CD14-positive monocyte (primary cell): ENCODE measurements at places on chromosomes 1 and 21.
A peak's percentile ranks its signal among the peaks of the same experiment; 100 is the strongest.

GRCh38 chr1:93681101-93681988, at the start of gene BCAR3:
BCAR3 (minus strand) TSS chr1:93681837; CDS start chr1:93674930, 6,907 bp downstream.
- DNase-seq: peak; percentile 38

GRCh38 chr1:162475089-162475488, 22.5 kb upstream of the UHMK1 start:
- DNase-seq: no peak

GRCh38 chr21:27448960-27449359, 482.1 kb upstream of the ADAMTS5 start:
- no peak for DNase-seq

DNA sequence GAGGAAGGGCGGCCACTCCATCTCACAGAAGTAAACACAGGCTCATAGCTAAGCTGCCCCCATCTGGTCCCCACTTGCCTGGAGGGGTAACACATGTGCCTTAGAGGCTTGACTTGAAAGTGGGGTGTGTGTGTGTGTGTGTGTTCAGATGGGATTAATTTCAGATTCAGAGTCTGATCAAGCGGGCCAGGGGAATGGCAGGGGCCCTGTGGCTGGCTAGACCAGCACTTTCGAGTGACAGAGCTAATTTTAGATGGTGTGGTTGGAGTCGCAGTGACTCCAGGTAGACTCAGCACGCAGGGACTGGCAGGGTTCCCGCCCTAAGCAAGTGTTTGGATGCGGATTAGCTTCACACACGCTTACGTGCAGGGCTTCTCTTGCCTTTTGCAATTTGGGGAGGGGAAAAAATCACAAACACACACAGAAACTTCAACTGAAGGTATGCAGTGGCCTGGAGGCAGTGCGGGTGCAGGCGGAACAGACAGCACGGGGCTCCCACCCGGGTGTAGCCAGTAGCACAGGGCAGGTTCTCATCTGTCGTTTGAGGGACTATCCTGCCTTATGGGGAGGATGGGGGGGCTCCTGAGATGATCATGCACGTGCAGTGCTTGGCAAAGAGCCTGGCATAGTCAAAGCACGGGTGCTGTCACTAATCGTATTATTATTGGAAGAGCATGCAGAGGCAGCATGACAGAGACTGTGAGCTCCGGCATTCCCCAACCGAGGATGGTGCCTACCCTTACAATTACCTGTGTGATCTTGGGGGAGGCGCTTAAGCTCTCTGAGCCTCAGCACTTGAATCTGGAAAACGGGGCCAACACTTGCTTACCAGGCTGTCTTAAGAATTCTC, 1.3 kb downstream of the EDN2 start:
- DNase-seq: no peak

GRCh38 chr1:197106869-197107268, 39.6 kb downstream of the ASPM start:
- no peak for DNase-seq

DNA sequence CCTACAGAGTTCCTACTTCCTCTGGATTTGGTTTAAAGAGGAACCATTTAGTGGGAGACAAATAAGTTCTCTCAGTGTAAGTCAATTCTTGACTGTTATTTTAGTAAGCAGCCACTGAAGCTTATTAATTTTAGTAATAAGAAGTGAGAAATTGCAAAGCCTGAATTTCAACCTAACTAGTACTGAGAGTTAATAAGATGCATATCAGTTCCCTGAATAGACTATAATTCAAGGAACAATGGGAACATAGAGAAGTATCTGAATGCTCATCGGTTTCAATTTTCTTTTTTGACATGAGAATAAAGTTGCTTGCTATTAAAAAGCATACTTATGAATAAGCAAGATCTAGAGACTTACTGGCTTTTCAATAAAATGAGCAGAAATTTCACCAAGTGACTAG, 8.0 kb upstream of the PPT1 start:
- no peak for DNase-seq

- DNase-seq: no peak
These were observed 95.0 kb upstream of the SERBP1 start for GRCh38 chr1:67525053-67525760.

- no peak for DNase-seq
These were observed 3.6 kb downstream of the BEST4 start for GRCh38 chr1:44784094-44785028.

DNA sequence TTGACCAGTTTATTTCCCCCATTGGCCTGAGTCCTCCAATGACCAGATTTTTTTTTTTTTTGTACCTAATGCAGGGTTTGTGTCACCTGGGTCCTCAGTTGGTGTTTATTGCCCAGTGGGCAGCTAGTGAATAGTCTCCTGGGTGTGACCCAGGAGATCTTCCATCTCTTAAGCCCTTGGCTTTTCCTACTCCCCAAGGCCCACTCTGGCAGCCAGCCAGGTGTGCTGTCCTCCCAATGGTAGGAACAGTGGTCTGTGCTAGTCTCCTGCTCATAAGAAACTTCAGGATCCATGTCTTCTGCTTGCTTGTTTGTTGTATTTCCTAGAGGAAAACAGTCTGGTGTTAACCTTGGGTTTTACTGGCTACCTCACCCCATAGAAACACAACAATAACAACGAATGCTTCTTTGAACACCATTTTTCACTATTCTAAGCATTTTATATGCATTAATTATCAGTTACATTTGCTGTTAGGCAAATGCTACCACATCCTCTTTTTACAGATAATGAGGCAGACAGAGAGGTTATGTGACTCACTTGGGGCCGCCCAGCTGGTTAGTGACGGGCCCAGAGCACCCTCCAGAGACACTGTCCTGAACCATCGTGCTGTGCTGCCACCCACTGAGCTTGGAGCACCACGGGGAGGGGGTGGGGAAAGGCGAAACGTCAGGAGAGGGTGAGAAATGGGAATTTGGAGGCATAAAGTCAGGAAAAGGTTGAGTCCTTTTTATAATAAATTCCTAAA, 107.5 kb downstream of the HIVEP3 start:
- DNase-seq: peak; percentile 81

DNA sequence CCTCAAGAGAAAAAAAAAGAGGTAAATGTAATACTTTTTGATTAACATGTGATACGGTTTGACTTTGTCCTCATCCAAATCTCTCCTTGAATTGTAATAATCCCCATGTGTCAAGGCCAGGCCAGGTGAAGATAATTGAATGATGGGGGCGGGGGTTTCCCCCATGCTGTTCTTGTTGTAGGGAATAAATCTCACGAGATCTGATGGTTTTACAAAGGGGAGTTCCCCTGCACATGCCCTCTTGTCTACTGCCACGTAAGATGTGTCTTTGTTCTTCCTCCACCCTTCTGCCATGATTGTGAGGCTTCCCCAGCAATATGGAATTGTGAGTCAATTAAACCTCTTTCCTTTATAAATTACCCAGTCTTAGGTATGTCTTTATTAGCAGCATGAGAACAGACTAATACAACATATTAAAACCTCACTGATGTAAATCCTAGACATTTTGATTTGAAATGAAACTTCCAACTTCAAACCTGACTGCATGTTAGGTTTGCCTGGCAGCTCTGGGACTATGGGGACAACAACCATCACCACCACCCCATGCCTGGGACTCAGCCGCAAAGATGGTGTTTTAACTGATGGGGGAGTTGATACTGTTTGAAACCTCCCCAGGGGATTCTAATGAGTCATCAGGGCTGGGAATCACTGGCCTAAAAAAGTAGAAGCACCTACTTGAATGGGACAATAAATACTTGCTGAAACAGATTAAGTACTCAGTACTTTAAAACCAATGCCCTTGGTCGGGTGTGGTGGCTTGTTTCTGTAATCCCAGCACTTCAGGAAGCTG, 32.8 kb upstream of the BACH1 start:
- no peak for DNase-seq

DNA sequence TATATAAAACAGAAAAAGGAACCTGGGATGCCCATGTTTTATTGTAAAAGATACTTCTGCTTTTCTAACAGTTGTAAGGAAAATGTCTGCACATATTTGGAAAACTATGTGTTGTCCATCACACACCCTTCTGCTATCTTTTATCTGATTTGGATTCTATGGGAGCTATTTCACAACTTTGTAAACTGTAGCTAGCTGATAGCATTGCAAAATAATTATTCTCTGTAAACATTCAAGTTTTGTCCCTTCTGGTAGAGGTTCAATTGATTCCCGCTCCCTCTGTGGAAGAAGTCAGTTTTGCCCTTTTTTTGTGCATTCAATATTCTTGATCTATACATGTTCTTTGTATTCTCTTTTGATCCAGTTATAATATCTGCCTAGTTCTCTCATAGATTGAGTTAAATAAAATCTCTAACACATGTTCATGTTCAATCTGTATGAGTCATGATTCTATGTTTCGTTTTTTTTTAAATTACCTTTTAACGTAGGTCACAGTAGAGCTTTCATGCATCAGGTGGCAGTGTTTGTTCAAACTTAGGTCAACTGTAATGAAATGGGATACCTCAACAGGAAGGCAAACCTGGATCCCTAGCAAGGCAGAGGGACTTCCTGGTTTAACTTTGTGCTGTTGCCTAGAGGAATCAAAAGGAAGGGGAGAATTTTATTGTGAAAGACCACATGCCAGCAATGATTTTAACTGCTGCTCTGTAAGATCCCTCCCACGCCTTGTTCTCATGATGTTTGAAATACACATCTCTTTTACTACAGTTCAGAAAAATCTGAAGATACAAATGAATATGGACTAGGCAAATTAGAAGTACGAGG, 26.0 kb upstream of the BCL9 start:
- DNase-seq: no peak

DNA sequence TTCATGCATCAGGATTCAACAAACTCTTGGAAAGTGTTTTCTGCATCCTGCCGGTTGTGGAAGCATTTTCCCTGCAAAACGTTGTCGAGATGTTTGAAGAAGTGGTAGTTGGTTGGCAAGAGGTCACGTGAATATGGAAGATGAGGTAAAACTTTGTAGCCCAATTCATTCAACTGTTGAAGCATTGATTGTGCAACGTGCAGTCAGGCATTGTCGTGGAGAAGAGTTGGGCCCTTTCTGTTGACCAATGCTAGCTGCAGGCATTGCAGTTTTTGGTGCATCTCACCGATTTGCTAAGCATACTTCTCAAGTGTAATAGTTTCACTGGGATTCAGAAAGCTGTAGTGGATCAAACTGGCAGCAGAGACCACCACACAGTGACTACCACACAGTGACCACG, 57.0 kb upstream of the PRDM2 start:
- DNase-seq: peak; percentile 25

DNA sequence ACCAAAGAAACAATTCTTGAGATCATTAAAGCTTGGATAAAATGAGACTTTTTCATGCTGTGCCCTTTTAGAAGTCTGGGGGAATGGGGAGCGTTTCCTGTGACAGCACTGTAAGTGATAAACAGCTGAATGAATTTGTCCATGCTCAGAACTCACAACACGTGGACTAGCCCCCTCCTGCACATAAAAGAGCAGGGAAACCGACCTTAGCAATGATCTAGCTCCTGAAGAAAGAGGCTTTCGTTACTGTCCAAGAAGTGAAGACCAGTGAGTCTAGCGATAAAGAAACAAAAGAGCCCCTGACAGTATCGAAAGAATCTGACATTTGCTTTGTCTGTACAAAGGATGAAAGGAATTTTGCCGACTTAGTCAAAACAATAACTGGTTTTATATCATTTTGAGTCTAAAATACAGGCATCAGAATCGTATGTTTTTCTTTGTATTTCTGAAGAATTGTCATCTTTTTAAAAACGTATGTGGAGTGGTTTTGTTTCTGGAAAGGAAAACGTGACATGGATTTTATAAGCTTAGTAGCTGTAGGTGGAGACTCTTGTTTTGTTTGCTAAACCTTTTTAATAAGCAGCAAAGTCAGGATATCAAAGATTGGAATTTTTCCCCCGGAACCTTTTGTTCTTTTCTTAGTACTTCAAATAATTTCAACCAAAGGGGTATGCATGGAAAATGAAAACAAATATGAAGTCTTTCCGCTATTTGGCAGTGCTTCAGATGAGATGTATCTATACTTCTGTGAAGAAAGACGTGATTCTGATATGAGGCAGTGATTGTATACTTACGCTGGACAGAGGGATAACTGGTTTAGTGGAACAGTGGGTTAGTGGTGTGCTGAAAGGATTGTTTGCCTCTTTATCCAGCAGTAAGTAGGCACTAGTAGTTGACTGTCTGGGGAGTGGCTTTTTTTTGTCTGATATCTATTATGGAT, 61.0 kb downstream of the MAST2 start:
- no peak for DNase-seq

GRCh38 chr21:41973861-41974751, 20.3 kb upstream of the C2CD2 start:
- DNase-seq: peak; percentile 39

DNA sequence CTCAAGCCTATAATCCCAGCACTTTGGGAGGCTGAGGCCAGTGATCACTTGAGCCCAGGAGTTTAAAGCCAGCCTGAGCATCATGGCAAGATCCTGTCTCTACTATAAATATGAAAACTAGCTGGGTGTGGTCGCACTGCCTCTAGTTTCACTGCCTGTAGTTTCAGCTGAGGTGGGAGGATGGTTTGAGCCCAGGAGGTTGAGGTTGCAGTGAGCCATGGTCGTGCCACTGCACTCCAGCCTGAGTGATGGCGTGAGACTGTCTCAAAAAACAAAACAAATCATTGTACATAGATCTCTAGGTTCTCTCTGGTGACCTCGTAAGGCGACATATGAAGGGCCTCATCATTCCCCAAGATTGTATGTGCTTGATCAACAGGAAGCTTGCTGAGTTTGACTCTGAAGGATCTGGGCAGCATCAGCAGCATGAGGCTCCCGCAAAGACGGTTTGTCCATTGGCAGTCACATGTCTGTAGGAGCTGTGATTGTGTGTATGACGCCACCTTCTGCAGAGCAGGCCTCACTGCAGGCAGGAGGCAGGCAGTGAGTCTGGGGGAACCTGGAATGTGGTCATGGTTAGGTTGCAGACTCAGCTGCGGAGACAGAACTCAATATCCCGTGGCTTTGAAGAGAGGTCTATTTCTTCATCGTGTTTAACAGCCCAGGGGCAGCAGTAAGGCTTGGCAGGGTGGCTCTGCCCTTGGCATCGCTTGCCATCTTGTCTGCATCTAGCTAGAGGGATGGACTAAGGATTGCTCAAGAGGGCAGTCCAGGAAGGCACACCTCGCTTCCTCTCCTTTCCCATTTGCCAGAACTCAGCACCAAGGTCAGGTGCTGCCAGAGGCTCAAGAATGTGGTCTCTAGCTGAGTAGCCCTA, 14.0 kb downstream of the ATP5PO start:
- peak; percentile 15 for DNase-seq

- no peak for DNase-seq
These were observed 26.8 kb downstream of the DNAJC11 start for GRCh38 chr1:6674771-6675170.

GRCh38 chr1:165542647-165543046, 1.2 kb upstream of the LRRC52 start:
- DNase-seq: no peak

DNA sequence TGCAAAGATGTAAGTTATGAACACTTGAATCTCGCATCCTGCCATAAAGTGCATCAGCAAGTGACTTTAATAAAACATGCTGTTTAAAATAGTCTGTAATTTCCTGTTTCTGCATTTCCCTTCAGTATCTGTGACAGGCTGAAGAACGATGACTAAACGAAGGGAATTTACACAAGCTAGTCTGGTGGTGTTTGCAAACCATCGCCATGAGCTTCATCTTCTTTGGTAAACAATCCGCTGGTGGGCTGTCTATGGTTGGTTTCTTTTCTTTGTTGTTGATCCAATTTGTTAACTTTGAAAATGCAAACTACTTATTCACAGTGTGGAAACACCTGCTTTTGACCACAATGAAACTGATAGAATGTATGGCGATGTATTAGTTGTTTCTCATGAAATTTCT, 13.9 kb downstream of the SERTAD4 start:
- DNase-seq: no peak
